OCI-LY7 (cell line): ENCODE measurements at places on chromosomes 6 and 20. TPM values are rescaled to one million over a fixed set of nuclear protein-coding genes. Genes with fewer than 3 reads are reported as not detected.

GRCh38 chr6:169986848-169987498 lies 235.6 kb downstream of the ERMARD start:
- DNase-seq: no peak

GRCh38 chr20:54195483-54196472 lies 12.1 kb upstream of the PFDN4 start:
- DNase-seq: peak; percentile 18

DNA sequence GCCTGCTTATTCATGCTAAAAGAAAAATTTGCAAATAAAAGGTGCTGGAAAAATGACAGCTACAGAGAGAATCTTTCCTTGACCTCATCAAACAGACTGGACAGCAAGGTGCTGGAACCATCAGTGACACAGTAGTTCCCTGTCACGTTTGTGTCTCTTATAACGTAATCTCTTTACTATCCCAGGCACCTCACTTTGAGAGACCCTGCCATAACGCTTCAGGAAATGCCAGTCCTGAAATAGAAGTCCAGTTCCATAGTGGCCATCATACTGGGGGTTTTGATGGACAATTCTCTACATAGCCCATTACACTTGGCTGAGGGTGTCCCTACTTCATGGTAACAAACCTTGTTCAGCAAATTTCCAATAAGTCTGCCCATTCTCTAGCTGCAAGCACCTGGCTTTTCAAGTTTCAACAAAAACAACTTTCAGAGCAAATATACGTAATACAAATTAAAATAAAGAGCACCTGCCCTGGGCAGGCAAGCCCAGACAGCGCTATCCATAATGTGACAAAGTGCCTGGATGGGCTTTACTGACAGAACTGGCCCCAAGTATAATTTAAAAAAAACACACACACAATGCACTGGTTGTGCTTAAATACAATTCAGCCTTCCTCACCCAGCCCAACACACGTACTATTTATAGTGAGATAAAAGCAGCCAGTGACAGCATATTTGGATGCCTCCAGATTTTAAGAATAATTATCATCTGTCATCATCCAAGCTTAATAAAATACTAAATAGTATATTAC lies 38.7 kb downstream of the CNKSR3 start:
- no peak for DNase-seq

- no peak for DNase-seq
Measured at GRCh38 chr6:16241321-16241689, 2.9 kb downstream of the GMPR start.

Gene RFX6
- not detected in 2 replicates for total RNA-seq

Gene PROKR2
- not detected in 2 replicates for total RNA-seq
